ENCODE measurements at places on chromosomes 7 and 10.

GRCh38 chr7:134995239-134996096 is 9.2 kb downstream of the AGBL3 start:
- DNase-seq: no peak

- no peak for DNase-seq
Observed at GRCh38 chr10:71970869-71971268, 6.7 kb downstream of the CHST3 start.

- DNase-seq: no peak
Observed at GRCh38 chr10:80410578-80411145, 2.3 kb downstream of the PRXL2A start.

DNA sequence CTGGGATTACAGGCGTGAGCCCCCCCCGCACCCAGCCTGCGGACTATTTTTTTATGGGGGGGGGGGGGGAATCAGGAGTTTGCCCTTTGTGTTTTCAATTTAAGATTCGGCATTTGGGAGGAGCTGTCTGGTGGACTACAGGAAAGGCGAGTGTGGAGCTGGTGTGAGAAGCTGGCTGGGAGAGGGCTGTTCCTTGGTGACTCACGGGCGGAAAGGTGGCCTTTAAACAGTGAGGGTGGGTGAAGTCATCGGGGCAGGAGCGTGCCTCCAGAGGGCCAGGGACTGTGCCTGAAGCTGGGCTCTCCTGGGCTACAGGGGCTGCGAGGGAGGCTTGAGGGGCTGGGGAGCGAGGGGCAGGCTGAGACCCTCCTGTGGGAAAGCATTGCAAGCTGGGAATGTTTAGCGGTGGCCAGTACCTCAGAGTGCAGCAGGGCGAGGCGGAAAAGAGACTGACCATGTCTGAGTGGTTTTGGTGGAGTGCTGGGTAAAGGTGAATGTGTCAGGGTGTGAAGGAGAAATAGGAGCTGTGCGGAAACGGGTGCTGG is 39.7 kb upstream of the ZNF32 start:
- DNase-seq: no peak

- no peak for DNase-seq
Observed at GRCh38 chr10:113993489-113993991, 50.1 kb upstream of the ADRB1 start.

GRCh38 chr7:7693881-7694280 is 24.5 kb downstream of the RPA3 start:
- no peak for DNase-seq

GRCh38 chr10:5360318-5360915 is 4.3 kb upstream of the UCN3 start:
- no peak for DNase-seq

DNA sequence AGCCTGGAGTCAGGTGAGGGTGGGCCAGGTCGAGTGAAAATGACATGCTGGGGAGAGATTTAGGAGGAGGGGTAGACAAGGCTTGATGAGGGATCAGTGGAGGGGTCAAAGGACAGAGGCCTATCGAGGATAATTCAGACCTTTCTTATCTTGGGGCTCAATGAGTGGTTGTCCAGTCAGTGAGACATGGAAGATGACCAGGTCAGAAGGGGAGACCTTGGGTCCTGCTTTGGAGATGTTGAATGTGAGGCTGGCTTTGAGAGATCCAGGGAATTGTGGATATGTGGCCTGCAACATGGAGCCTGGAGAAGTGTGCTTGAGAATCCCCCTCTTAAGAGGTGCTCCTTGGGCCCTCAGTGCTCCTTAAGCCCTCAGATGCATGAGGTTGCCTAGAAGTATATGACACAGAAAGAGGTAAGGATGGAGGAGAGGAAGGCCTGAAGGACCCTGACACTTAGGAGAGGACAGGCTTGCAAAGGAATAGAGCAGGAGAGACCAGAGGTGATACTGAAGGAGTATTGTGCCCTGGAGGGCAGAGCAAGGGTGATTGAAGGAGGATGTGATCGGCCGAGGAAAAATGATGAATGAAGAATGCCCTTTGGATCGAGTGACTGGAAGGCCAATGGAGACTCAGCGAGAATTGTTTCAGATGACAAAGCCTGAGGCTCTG is 129.8 kb upstream of the GPR26 start:
- DNase-seq: no peak

- DNase-seq: no peak
Observed at GRCh38 chr7:33039257-33039902, 23.2 kb downstream of the NT5C3A start.

GRCh38 chr7:87013840-87014190 is 45.6 kb downstream of the ELAPOR2 start:
- no peak for DNase-seq

DNA sequence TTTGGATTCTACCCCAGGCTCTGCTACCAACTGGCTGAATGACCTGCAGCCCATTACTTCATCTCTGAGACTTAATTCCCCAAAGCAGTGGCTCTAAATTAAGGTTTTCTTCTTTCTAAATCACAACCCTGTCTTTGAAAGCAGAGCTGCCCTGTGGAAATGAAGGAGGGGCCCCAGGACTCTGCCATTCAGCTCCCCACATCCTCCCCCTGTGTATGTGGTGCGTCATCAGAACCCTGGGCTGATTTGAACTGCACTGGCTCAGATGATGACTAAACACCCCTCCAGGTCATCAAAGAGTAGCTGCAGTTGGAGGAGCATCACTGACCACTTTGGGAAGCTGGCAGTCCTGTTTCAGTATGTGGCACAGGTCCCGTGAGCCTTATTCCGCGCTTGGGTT is 46.6 kb downstream of the BPGM start:
- no peak for DNase-seq

GRCh38 chr7:84328571-84328970 is 134.0 kb upstream of the SEMA3A start:
- DNase-seq: no peak

DNA sequence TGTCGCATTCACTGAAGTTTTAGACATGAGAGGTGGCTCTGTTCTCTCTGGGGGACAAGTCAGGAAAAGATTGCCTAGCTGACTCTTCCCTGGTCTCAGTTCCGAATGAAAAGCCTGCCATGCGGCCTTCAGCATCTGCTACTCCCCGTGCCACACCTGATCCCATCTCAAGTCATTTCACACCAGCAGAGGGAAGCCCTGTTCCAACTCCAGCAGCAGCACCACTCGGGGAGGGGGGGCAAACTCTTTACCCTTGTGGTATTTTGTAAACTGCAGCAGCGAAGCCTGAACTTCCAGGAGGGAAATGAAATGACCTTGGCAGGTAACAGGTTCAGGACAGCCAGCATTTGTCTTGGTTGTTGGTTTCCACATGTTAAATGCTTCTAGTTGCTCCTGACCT is 13.8 kb downstream of the LRRC4 start:
- no peak for DNase-seq

DNA sequence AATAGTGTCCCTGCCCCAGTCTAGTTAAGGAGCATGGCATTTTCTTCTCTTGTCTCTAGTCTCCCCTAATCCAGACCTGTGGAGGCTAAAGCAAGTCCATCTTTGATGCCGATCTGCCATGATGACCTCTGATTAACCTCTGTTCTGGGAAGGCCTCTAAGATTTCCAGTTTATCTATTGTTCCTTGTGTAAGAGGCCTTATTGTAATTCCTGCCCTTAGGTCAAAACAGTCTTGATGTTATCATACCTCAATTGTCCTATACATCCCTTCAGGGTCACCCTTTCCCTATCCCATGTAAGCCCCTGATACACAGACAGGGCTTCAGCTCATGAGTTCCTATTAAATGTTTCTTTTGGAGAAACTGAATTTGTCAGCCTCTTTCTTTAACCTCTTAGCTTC is 4.9 kb upstream of the ZMIZ2 start:
- DNase-seq: no peak

DNA sequence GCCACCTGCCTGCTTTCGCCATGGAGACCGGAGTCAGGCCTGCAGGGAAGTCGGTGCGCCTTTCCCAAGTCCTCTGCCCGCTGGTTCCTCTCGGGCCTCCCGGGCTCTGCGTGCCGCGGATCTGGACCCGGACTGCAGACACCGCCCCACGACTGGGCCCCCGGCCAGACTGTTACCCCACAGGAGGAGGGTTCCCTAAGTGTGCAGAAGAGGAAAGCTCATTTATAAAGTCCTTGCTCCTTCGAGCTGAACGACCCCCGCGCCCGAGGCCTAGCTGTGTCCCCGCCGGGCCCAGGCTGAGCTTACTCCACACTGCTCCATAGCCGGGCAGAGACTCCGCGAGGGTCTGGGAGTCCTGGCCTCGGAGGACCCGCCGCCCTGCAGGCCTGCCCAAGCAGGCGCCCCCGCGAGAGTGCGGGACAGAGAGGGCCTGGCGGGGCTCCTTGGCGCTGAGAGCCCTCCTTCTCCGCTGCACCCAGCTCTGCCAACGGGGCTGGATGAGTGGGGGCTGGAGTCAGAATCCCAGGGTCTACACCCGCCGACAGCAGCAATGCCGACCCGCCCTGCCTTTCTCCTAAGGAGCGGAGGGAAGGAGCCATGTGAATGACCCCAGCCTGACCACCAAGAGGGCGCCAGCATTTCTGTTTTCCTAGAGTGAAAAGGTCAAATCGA is 8.3 kb downstream of the EN2 start:
- DNase-seq: no peak

- no peak for DNase-seq
Observed at GRCh38 chr10:112946649-112947048, 3.4 kb upstream of the TCF7L2 start.

- DNase-seq: no peak
Observed at GRCh38 chr7:151062399-151063211, 3.2 kb downstream of the SLC4A2 start.

- no peak for DNase-seq
Observed at GRCh38 chr10:29881336-29881771, 178.0 kb downstream of the JCAD start.

GRCh38 chr10:71302874-71303568 is 16.0 kb upstream of the SLC29A3 start:
- DNase-seq: no peak

Measured in stimulated activated CD4-positive, alpha-beta T cell treated with anti-CD3 and anti-CD28 coated beads, Interleukin-1b, Interleukin-23, amount 100 ng/mL, for 24 hours (primary cell).